Chondrocyte (in vitro differentiated cells): ENCODE measurements at places on chromosomes 13 and 19. TPM values are rescaled to one million over a fixed set of nuclear protein-coding genes. Genes with fewer than 3 reads are reported as not detected.

DNA sequence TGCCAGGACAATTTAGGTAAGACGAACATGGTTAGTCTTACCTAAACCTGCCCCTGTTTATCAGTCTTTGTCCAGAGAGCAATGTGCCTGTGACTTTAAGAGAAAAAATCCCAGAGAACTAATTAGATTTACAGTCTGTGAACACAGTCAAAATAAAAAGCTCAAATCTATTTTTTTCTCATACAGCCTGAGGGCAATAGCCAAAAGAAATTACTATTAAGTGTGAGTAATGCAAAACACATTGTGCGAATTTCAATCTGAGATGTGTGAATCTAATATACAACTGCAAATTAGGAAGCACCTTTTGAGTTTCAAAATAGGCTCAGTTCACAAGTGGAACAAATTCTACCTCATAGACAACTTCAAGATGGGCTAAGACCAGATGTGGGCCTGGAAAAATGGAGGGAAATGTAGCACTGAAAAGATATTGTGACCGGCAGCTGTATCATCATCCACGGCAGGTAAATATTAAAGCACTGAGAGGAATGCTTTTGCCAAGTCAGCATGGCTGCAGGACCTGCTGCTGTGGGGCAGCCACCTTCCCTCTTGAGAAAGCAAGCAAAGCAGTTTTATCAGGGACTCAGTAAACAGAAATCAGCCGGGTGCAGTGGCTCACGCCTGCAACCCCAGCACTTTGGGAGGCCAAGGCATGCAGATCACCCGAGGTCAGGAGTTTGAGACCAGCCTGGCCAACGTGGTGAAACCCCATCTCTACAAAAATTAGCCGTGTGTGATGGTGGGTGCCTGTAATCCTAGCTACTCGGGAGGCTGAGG lies 114.8 kb downstream of the KATNAL1 start:
- no peak overlapping the region for H3K4me3 ChIP-seq
- H3K36me3 ChIP-seq, result peaks cover 1% of the 10 kb centered on the region
- DNase-seq, result no peak
- no peaks in the 10 kb centered on the region for H3K27me3 ChIP-seq
- no peak overlapping the region for H3K27ac ChIP-seq

DNA sequence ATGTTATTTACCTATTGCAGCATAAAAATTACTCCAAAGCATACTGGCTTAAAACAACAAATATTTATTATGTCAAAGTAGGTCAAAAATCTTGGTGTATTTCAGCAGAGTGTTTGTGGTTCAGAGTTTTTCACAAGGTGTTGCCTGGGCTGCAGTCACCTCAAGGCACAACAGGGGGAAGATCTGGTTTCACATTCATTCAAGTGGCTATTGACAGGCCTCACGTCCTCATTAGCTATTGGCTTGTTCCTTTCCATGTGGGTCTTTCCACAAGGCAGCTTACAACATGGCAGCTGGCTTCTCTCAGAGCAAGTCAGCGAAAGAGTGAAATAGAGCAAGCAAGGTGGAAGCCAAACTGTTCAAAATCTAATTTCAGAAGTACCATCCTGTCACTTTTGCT lies 602.9 kb downstream of the OLFM4 start:
- H3K27me3 ChIP-seq, result peaks cover 4% of the 10 kb centered on the region
- no peaks in the 10 kb centered on the region for H3K36me3 ChIP-seq
- H3K27ac ChIP-seq, result no peak overlapping the region
- no peaks in the 10 kb centered on the region for H3K4me1 ChIP-seq
- no peak for DNase-seq
- no peak overlapping the region for H3K4me3 ChIP-seq

DNA sequence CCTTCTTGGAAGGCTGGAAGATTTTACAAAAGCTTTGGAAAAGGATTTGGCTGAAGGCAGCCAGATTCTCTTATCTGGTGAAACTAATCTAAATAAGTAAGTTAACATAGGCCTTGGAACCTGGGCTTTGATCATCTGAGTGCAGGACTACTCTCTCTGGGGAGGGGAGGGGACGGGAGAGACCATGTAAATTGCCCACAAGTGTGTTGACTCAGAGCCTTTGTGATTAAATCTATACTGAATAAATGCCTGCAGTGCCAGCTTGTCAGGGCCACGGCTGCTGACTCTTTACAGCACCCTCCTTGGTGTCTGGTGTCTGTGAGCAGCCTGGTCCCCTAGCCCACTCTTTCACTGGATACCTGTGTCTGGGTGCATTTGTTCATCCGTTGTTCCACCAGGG lies 251.4 kb downstream of the ITGBL1 start:
- DNase-seq, result no peak
- H3K27ac ChIP-seq, result peak overlapping the region; percentile 25
- H3K4me1 ChIP-seq, result peaks cover 78% of the 10 kb centered on the region
- no peak overlapping the region for H3K4me3 ChIP-seq

GRCh38 chr13:36973621-36974295 lies 25.4 kb downstream of the ALG5 start:
- H3K27me3 ChIP-seq, result no peaks in the 10 kb centered on the region
- H3K4me1 ChIP-seq, result no peaks in the 10 kb centered on the region
- peaks cover 32% of the 10 kb centered on the region for H3K36me3 ChIP-seq
- H3K4me3 ChIP-seq, result no peak overlapping the region

Gene CD70
- total RNA-seq, result 3.3 to 8.1 TPM (median 3.9 TPM) in 3 replicates

Gene PCID2
- total RNA-seq, result 32.9 to 42.8 TPM (median 33.7 TPM) in 3 replicates
